ENCODE measurements at places on chromosomes 12 and 14.

DNA sequence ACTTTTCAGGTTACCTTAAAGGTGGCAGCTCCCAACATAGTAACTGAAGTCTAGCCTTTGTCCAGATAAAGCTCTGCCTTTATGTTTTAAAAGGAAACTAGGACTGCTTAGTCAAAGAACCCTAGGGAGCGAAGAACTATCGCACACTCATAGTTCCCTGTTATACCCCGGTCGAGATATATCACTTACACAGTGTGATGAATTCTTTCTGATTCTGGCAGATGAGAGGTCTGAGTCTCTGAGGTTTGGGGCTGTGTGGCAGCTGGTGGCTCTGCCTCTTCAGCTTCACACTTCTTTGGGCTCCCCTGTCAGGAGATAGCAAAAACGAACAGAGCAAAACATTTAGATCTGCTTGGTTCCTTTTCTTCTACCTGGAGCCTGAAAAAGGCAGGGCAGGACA lies 17.0 kb downstream of the ACIN1 start:
- H3K36me3 ChIP-seq, result peaks cover 74% of the 10 kb centered on the region
- no peaks in the 10 kb centered on the region for H3K27me3 ChIP-seq
- peaks cover 3% of the 10 kb centered on the region for H3K4me1 ChIP-seq
- DNase-seq, result no peak
- H3K27ac ChIP-seq, result no peak overlapping the region
- H3K4me3 ChIP-seq, result no peak overlapping the region

GRCh38 chr12:95114766-95115405 lies 41.5 kb upstream of the NR2C1 start:
- H3K27ac ChIP-seq, result no peak overlapping the region
- H3K27me3 ChIP-seq, result peaks cover 2% of the 10 kb centered on the region
- H3K4me3 ChIP-seq, result no peak overlapping the region

GRCh38 chr12:13149411-13149810 lies 45.9 kb upstream of the GSG1 start:
- no peak overlapping the region for H3K27ac ChIP-seq
- no peak for DNase-seq
- no peak overlapping the region for H3K4me3 ChIP-seq

DNA sequence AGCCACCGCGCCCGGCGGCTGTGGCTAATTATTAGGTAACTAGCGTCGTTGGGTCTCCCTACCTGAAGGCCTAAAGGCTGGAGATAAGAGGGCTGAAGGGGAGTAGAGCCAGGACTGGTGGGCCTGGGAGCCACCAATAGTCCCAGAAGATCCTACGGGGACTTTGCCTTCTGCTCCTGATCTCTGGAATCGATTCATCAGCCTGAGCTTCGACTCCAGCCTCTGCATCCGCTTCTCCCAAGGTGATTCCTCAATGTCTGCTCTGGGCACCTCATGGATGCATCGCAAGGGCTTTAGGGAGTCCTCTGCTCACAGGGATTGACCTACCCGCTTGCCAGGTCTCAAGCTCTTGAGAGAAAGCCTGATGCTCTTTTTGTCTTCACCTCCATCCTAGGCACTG lies 14.7 kb upstream of the KDM2B start:
- no peaks in the 10 kb centered on the region for H3K27me3 ChIP-seq
- no peak overlapping the region for H3K27ac ChIP-seq
- peaks cover 23% of the 10 kb centered on the region for H3K36me3 ChIP-seq
- no peak overlapping the region for H3K4me3 ChIP-seq
